ENCODE measurements at places on chromosomes 2 and 18.

DNA sequence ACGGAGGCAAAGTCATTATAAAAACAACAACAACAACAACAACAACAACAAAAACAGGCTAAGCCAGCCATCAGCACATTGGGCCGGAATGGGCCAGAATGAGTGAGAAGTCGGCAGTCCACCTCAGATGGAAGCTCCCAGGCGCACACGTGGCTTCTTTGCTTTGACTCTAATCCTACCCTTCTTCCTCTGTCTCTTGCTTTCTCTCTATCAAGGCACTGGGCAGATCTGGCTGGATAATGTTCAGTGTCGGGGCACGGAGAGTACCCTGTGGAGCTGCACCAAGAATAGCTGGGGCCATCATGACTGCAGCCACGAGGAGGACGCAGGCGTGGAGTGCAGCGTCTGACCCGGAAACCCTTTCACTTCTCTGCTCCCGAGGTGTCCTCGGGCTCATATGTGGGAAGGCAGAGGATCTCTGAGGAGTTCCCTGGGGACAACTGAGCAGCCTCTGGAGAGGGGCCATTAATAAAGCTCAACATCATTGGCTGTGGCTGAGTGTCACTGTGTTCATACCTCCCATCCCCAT lies 52.2 kb downstream of the MARCO start:
- DNase-seq, result no peak

DNA sequence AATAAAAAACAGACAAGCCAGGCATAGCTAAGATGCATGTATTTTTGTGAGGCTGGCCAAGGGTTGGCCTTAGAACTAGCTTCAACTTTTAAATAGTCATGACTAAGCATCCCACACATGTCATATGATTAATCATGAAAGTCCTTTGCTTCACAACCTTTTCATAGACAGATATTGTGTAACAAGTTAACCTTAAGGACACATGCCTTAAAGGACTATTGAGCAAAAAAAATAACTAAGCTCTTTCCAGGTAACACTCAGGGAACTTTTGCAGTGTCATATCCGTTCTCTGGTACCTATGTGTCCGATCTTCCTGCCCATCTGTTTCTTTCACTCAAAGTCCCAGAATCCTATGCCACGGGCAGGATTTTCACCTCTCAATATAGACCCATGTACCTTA lies 498.4 kb downstream of the STK39 start:
- DNase-seq, result no peak

DNA sequence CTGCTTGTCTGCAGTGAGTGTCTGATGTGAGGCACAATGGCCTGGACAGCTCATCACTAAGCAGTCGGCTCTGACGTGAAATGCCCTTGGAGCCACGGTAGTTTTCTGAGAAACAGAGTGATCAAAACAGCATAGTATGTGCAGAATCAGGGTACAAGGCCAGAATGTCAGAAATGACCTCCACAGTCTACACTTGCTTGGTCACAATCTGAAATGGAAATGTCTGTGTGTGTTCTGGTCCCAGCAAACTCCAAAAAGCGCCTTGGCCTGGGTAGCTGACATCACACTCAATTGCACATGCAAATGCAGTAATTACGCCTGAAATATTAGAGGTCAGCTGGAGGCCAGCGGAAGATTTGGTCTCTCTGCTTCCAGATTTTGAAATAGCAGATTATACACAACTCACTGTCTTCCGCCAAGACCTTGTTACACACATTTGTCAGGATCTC lies 95.4 kb downstream of the CTAGE1 start:
- DNase-seq, result no peak

DNA sequence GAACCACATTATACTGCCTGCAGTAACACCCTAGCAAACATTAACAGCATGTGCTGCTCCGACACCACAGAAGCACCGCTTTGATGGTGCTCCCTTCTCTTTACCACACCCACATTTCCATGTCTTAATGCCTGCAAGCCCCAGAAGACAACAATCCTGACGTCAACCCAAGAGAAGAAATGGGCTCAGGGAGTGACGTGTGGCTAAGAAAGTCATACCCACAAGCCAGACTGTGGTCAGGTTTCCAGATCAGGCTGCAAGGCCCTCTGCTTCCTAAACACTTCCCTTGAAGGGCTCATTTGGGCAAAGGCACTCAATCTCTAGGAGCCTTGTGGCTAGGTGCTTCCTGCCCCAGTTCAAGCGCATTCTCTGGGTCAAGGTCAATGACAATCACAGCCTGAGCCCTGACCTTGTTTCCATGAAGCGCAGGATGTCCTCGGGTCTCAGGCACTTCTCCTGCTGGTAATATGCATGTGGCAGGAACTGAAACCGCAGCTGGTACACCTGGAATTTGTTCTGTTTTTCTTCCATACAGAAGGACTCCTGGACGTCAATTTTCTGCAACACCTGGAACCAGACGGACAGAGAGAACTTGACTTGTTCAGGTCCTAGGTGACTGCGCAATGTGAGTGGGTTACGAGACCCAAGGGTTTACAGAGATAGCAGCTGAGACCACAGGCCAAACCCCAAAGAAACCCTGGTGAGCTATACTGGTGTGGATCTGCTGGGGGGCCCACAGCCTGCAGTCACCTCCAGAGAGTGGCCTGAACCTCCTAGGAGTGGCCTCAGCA lies 67.2 kb downstream of the POLR1A start:
- peak; percentile 81 for DNase-seq

DNA sequence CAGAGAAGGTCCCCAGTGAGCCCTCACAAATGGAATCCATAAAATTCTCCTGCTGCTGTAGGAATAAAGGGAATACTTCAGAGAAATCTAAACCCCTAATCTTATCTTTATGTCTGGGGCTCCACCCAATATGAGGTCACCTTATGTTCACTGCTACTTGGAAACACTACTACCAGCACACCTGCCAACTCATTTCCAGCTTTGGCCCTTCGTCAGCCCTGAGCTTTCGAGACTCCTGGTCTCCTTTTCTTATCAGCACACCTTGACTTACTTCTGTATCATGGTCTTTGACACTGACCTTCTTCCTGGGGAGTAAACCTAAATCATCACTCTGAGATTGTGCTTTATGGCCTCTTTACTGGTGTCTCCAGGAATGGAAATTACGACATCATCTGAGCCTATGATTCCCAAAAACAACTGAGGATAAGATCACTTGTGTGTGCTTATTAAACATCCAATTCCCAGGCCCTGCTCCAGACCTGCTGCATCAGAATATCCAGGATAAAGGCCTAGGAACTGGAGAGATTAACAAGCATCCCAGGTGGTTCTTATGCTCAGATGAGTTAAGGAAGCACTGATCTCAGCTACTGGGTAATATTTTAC lies 22.2 kb upstream of the ASNSD1 start:
- DNase-seq, result no peak

- no peak for DNase-seq
Measured at GRCh38 chr2:159922563-159922962, 124.6 kb upstream of the CD302 start.

DNA sequence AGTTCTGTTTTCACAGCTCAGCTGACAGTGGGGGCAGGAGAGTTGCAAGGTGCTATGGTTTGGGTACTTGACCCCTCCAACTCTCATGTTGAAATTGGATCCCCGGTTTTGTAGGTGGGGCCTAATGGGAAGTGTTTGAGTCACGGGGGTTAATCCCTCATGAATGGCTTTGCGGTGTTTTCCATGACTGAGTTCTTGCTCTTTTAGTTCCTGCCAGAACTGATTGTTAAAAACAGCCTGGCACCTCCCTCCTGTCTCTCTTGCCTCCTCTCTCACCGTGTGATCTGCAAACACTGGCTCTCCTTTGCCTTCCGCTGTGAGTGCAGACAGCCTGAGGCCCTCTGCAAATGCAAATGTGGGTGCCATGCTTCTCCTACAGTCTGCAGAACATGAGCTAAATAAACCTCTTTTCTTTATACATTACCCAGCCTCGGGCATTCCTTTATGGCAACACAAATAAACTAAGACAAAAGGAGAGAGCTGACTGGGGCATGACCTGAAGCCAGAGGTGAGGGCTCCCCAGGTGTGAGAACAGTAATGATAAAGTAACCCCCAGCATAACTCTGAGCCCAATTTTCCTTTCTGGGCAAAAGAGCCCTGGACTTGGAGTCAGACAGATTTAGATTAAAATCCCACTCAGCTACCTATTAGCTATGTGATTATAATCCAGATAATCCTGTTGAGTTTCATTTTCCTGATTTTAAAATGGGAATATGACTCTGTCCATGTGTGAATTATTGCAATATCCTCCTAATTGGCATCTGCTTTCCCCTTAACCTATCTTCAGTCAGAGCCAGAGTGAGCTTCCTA lies 64.9 kb upstream of the CAPN13 start:
- no peak for DNase-seq

- DNase-seq, result no peak
Measured at GRCh38 chr18:30342675-30343074, 699.9 kb downstream of the DSC3 start.

DNA sequence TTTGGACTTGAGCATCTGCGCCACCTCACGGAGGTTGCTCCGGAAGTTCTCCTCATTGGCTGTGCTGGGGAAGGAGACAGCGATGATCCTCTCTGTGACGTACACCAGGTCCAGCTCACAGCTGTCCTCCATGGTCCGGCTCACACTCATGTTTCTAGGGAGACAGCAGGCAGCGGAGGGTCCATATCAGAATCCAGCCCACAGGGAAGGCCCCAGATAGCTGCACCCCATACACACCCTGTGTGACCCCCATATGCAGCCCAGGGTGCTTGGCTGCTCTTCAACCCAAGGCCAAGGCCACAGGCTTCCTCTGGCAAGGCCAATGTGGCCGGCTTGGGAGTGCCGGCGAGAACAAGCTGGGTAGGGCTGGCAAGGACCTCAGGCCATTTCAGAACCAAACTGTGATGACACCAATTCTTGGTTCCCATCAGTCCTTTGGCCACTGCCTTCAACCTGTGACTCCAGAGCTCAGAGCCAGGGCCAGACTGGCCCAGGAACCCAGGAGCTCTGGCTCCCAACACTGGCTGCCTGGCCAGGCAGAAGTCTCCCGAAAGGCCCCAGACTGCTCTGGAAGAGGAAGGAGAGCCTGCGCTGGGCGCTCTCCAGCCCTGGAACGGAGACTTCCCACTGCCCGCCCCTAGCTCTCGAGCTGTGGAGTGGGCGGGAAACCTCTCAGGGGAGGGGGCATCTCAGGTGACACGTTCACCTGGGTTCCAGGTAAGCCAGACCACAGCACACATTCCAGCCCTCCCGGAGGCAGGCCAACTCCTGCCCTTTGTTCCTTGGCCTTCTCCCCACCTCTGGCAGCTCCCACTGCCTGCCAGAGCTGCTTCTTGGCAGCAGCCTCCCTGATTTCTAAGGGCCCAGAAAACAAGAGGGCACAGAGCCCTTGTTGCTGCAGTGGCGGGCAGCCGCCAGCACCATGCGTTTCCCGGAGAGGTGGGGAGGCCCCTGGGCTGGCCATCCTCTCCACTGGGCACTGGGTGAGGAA lies 104.7 kb downstream of the TNS1 start:
- DNase-seq, result no peak

GRCh38 chr2:232147440-232148077 lies 186.0 kb downstream of the DIS3L2 start:
- DNase-seq, result no peak

- peak; percentile 44 for DNase-seq
Measured at GRCh38 chr2:26577442-26578112, 63.6 kb downstream of the CIB4 start.

DNA sequence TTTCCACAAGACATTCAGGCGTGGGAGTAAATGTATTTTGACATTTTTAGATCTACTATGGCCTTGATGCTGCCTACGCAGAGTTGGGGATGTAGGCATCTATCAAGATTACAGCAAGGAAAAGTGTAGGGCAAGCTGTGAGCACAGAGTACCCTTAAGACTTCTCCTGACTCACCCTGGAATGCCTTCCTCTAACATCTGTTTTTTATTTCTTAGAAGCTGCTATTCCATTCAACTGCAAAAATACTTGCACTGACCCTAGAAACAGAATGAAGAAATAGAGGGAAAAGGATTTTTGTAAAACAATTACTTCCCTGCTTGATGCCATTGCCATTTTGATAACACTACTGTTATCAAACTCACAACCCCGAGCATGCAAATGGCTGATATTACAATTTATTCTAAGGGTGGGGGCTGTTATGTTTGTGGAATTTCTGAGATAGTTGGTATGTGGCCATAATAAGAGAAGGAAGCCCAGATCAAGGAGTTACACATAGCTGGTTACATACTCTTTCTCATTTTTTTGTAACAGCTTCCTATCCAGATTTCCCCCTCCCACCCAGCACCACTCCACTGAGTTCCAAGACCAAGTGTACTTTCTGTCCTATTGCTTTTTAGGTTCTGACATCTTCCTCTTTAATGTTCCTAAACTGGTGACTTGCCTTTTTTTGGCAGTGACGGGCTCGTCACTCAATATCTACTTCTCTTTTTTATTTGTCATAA lies 6.0 kb upstream of the ROCK1 start:
- no peak for DNase-seq

- DNase-seq, result no peak
Measured at GRCh38 chr2:102708847-102709559, 52.8 kb upstream of the TMEM182 start.

- no peak for DNase-seq
Measured at GRCh38 chr2:30777661-30778505, 29.4 kb downstream of the CAPN13 start.

DNA sequence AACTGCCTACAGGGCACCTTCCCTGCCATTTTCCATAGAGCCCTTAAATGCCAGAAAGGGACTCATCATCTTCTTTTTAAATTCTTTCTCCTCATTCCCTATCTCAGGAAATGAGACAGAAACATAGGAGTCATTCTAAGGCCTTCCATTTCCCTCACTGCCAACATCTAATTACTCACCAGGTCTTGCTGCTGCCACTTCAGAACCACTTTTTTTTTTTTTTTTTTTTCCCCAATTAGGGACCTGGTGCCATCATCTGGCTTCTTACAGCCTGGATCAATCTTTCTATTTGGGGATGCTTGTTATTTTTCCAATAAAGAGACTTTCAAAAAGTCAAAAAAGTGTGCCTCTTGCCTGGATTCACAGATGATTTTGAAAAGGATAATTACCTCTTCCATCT lies 373.4 kb downstream of the LPIN1 start:
- no peak for DNase-seq

DNA sequence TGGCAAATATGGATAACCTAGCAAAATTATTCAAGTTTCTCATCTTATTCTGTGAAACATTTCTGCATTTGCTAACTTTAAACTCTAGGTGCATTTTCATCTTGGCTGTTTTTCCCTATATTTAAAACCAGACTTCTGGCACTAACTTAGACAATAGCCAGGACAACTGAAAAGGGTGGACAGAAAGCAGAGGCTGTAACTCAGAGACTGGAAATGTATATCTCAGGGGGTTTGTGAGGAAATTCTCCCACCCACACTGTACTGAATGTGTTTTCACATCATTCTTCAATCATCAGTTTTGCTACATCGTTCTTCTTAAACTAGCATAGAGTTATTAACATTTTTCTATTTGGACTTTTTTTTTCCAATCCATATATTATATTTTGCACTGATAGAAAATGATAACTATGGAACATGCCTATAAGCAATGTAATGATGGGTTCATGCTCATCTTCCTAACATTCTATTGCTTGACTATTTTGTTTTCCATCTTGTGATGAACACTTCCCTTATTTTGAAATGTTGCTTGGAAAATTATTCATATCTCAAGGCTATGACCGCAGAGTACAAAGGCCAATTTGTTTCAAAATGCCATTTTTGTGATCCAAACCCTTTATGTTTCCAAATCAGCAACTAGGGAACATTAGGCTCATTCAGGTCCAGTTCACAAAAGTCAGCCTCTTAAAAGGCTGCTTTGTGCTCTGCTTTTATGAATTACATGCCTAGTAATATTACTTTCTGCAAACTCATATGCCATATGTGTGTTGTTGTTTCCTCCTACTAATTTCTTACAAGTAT lies 125.8 kb upstream of the CDH19 start:
- DNase-seq, result no peak

- DNase-seq, result no peak
Measured at GRCh38 chr2:220159738-220160137, 532.3 kb downstream of the SLC4A3 start.

Data from activated T-helper 1 cell treated with anti-CD3 and anti-CD28 coated beads, Interleukin-12 subunit alpha, Interleukin-12 subunit beta, Interleukin-2, Interleukin-4 antibody, amounts not matched to agents 30 ng/mL and 10 ng/mL and 1 ng/mL, durations not matched to agents 14 hours and 24 hours and 36 hours (primary cell).